Stimulated activated CD8-positive, alpha-beta memory T cell treated with anti-CD3 and anti-CD28 coated beads, Interleukin-7, amount 100 ng/mL, for 24 hours (primary cell): ENCODE measurements at places on chromosomes 7 and 10.

DNA sequence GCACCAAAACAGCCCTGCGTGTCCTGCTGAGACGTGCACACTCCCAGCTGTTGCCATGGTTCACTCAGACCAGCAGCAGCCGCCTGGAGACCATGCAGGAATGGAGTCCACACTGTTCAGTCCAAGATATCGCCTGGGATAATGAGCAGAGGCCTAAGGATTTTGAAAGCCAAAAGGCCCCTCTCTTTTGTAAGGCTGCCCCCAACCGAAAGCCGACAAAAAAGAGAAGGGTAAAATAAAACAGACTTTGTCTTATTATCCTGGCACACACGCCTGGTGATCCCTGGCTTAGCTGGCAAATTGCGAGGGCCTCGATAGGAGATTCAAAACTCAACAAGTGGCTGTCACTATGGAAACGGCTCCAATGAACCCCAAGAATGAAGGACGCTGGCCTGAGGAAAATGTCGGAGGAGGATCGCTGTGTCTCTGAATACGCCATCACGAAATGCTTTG lies 263.6 kb downstream of the SKIDA1 start:
- no peak for DNase-seq

DNA sequence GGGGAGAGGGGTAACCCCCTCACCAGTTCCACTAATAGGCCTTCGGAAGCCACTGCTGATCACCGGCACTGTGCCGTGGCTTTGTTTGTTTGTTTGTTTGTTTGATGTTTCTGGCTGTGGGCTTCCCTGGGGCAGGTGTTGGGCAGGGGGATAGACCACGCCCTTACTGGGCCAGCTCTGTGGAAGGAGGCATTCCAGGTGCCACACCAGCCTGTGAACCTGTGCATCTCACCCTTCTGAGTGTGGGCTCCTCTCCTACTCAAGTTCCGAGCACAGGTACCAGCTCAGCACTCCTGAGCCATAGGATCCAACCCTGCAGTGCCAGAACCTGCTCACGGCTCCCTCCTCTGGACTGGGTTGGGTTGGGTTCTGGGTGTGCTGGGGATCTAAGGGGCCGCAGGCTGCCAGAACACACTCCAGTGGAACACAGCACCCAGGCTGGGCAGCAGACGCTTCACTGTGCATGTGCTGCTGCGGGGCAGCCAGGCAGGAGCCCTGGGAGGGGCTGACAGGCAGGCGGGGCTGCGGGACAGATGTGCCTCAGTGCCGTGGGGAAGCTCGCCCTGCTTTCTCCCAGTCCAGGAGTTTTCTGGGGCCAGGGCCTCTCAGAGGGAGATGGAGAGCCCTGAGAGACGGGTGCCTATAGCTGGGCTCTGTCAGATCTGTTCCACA lies 1053.9 kb downstream of the CNTNAP2 start:
- no peak for DNase-seq

DNA sequence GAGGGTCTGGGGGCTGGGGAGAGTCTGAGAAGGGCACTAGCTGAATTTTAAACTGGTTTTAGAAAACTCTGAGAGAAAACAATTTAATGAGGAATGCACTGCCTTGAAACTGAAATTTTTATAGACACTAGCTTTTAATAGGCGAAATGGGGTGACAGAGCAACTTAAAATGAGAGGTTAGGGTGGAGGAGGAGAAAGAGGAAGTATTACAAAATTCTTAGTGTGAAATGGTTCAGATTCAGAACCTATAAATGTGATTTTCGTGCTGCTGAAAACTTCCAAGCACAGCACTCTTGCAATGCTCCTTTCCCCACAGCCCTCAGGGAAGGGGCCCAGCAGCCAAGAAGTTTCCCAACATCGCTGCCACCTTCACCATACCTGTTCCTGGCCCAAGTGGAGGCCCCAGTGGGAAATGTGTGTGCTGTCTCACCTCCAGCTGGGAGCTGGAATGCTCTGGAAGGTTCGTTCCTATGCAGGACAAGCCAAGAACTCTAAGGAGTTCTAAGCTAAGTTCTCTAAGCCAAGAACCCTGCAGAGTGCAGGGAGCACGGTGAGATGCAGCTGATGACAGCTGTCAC lies 60.0 kb downstream of the ATXN7L1 start:
- no peak for DNase-seq

- DNase-seq: no peak
These were observed 159.5 kb upstream of the AGR3 start for GRCh38 chr7:17041324-17041723.

DNA sequence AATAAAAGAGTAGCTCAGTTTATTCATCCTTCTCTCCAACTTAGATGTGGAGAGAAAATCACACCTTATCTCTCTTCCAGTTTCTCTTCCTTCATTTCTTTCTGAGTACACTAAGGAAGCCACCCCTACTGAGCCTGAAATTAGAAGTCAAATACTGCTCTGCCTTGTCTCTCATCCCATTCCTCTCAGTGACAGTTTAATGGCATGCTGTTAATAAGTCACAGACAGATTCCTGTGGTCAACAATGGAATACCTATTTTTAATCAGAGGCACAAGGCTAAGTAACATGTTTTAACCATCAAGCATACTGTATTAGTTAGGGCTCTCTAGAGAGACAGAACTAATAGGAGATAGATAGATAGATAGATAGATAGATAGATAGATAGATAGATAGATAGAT lies 253.2 kb downstream of the HTR7 start:
- no peak for DNase-seq

DNA sequence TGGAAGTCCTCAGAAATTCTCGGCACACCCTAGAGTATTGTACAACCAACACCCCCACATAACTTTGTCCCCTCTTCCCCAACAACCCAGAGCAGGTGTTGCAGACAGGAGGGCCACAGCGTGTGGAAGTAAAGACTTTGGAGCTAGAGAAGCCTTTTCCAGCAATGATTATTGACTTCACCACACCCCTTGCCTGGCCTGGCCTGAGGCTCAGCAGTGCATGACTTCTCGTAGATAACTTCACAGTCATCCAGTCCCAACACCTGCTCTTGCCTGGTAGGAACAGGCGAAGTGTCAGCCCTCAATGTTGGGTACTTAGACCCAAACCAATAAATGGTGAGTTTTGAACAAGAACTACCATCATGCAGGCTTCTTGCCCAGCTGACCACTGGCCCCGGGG lies 36.7 kb downstream of the GOT1 start:
- no peak for DNase-seq

DNA sequence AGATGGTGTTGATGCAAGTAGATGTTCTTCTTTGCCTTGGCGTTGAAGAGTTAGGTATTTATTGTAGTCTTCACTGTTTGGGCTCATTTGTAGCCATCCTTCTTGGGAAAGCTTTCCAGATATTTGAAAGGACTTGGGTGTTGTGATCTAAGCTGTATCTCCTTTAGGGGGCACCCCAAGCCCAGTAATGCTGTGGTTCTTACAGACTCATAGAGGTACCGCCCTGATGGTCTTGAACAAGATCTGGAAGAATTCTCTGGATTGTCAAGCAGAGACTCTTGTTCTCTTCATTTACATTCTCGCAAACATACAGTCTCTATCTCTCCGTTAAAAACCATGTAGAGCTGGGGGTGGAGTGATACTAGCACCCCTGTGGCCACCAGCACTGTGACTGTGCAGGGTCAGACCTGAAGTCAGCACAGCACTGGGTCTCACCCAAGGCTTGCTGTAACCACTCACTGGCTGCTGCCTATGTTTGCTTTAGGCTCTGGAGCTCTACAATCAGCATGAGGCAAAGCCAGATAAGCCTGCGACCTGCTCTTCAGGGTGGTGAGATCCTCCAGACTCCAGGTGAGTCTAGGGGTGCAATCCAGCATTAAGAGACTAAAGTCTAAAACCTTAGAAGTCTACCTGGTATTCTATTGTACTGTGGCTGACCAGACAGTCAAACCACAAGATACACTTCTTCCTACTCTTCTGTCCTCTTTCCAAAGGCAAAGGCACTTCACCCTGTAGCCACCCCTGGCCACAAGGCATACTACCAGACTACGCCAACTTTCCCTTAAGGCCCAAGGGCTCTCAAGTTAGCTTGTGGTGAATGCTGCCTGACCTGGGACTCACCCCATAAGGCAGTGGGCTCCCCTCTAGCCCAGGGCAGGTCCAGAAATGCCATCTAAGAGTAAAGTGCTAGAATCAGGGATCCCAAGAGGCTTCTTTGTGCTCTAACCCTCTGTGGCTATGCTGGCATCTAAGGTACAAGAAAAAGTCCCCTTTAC lies 209.7 kb upstream of the TMEM196 start:
- no peak for DNase-seq

DNA sequence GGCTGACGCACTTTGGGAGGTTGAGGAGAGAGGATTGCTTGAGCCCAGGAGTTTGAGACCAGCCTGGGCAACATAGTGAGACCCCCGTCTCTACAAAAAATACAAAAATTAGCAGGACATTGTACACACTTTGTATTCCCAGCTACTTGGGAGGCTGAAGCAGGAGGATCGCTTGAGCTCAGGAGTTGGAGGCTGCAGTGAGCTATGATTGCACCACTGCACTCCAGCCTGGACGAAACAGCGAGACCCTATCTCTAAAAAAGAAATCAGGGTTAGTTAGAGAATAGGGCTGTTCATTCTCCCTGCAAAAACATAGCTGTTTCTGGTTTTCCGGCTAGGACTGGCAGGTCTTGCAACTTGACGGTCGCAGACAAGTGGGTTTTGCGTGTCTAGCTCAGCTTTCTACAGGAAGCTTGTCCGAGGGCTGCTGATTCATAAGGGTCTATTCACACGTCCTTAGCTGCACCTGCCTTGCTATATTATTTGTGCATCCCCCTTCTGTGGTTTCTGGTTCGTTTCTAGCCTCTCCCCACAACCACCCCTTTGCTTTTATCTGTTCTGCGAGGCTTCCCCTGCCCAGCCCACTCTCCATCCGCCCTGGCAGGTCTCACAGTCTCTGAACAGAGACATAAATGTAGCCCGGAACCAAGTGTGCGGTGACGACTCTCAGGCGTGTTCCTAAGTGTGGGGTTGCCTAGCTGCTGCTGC lies 10.7 kb downstream of the AMZ1 start:
- DNase-seq: peak; percentile 37

GRCh38 chr10:59240582-59241183 lies 64.2 kb downstream of the PHYHIPL start:
- DNase-seq: no peak

GRCh38 chr10:71634531-71635164 lies 84.9 kb downstream of the C10orf105 start:
- no peak for DNase-seq

GRCh38 chr7:123749537-123749857 lies 694 bp upstream of the WASL start:
- DNase-seq: no peak

GRCh38 chr10:43093423-43094076 lies 16.7 kb downstream of the RET start:
- no peak for DNase-seq

DNA sequence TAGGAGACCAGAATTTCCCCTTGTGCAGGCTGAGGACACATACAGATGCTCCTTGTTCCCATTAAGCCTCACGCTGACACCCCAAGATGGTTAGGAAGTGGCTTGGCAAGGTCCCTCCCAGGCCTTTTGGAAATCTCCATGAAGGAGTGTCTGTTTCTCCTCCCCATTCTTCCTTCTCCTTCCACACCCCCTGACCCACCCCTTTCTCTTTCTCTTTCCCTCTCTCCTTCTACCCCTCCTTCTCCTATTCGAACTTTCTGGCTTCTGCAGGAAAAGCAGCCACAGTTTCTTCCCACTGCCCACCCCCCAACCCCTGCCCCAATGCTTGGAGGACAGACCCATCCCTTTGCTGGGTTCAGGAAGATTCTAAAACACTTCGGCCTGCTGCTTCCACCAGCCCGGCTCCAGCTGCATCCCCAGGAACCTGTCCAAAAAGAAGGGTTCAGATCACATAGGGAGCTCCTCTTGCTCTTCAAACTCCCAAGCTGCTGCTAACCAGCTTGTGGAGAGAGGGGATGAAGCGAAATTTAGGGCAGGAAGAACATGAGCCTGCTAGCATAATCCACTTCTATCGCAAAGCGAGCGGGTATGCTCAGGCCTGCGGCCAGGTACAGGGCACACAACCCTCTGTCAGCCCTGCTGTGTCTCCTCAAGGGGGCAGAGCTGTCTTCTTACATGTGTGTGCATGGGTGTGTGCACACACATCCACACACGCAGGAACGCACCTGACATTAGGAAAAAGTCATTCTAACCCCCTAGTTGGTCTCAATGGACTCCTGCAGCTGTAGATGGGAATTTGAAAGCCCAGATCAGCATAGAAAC lies 80.4 kb downstream of the PPP1R3C start:
- DNase-seq: no peak

GRCh38 chr10:57806675-57807074 lies 461.0 kb downstream of the IPMK start:
- DNase-seq: no peak

GRCh38 chr7:4444106-4444505 lies 238.0 kb upstream of the FOXK1 start:
- DNase-seq: no peak

- DNase-seq: no peak
These were observed 26.6 kb upstream of the ASCC1 start for GRCh38 chr10:72242675-72243074.

- DNase-seq: no peak
These were observed 281.4 kb upstream of the NFE2L3 start for GRCh38 chr7:25870574-25870973.

DNA sequence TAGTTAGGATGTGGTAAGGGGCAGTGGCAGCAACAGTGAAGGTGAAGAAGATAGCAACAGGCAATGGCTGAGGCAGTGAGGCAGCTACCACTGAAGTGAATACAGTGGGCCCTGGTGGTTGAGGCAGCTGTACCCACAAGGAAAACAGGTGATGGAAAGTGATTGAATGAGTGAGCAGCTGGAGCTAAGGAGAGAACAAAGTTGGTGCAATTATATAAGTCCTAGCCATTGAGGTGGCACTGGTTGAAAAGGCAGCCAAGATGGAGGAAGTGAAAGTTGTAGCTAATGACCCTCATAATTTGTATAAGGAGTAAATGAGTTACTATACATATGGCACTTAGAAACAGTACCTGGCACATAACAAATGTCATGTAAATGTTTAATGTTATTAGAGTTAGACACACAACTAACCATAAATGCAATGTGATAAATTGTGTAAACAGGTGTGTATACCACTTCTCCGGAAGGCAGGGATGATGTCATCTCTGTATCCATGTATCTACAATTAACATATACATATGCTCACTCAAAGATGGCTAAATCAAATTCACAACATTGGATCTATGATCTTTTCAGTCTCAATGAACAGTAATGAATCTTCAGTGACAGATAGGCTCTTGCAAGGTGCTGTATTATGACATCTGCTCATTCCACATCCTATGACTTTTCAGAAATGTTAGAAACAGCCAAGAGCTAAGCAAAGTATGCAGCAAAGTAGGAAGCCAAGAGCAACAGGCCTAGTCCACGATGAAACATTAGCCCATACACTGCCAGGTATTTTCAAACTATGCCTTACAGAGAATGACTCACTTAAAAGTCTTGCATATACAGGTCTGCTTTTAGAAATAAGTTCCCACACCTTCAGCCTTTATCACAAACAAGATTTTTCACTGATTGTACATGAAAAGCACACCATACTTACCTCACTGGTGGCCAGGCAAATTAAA lies 10.7 kb downstream of the XPNPEP1 start:
- DNase-seq: no peak
